Thymus (tissue), 14 donors: ENCODE measurements at places on chromosomes 5 and 9.
A peak's percentile ranks its signal among the peaks of the same experiment; 100 is the strongest.

- DNase-seq = peak; percentile 84
These were observed 2.5 kb downstream of the IL7R start for GRCh38 chr5:35859101-35859661.

- no peak for DNase-seq
These were observed 32.3 kb upstream of the ADAMTS2 start for GRCh38 chr5:179377421-179378115.

DNA sequence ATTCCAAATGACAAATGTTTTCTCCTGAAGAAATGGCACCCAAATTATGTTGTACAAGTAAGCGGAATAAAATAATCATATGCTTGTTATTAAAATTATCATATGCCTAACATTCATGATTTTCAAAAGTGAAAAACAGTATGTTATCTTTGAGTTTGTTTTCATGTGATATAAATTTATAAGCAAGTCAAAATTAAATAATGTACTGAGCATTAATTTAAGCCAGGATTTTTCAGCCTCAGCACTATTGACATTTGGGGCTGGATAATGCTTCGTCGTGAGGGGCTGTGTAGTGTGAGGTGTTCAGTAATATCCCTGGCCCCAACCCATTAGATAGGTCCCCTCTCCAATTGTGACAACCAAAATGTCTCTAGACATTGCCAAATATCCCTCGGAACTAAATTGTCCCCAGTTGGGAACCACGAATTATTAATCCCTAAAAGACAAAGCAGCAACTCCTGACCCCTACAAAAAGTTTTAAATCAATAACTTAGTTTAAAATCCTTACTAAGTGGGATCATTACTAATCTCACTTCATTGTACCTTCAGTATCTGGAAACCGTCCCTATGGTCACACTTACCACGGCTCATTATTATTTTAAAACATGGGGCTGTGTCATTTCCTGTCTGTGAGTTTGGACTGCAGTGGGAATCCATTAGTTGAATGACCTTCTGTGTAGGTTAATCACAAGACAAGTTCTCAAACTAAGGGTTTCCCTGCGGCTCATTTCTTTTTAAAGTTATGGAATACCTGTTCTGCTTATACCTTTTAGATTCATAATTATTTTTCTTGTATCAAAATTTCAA is 1.3 kb upstream of the NNT start:
- DNase-seq = no peak

DNA sequence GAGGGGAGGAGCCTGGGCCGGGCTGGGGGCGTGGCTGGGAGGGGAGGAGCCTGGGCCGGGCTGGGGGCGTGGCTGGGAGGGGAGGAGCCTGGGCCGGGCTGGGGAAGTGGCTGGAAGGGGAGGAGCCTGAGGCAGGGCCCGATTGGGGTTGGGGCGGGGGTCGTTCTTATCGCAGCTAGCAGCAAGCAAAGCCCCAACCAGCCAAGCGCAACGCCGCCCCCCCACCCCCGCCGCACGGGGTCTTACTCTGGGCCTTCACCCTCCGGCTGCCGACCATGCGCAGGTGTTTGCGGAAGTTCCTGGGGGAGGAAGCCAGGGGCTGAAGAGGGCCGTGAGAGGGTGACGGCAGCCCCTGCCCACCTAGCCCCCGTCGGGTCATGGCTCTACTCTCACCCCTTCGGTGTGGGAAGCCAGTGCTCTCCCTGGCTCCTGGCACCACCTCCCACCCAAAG is 5.0 kb downstream of the NSMF start:
- peak; percentile 44 for DNase-seq

DNA sequence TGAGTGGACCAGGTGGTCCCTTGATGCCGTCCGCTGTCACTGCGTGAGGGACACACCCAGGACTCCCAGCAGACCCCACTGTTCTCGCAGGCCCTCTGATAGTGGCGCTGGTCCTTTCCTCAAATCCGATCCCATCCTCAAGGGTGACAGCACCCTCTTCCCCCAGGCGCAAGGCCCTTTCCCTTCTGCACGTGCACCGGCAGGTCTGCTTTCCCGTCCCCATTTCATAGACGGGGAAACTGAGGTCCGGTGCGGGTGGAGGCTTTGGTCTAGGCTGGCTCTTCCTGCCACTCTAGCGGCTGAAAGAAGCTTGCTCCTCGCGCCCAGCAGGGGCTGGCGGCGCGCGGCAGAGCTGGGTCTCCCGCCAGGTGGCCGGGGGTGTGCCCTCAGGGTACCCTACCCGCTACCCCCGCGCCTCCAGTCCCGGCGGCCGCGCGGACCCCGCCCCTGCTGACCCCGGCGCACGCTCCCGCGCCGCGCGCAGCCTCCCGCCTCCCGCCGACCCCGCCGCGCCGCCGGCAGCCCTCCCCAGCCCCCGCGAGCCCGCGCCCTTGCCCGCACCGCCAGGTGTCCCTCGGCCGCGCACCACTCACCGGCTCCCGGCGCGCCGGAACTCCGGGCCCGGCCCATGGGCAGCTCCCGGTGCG is 453 bp downstream of the RASGEF1C start:
- DNase-seq = no peak

DNA sequence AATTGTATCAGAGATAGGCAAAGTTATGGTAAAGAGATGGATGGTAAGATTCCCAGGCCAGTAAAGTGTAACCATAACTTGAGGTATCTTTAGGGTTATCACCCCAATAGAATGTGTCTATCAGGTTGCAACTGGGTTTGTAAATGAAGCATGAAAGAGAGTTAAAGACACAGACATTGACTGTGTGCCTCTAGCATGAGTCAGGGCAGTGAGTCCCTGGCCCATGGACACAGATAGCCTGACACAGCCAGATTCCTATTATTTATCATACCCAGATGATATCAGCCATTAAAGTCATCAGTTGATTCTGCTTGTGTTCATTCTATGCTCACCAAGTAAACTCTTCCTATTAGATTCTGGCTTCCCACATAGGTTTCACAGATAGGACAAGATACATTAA is 33.5 kb upstream of the SNAPC3 start:
- DNase-seq = no peak

- DNase-seq = no peak
These were observed 1.0 kb downstream of the KLF4 start for GRCh38 chr9:107488375-107489143.

DNA sequence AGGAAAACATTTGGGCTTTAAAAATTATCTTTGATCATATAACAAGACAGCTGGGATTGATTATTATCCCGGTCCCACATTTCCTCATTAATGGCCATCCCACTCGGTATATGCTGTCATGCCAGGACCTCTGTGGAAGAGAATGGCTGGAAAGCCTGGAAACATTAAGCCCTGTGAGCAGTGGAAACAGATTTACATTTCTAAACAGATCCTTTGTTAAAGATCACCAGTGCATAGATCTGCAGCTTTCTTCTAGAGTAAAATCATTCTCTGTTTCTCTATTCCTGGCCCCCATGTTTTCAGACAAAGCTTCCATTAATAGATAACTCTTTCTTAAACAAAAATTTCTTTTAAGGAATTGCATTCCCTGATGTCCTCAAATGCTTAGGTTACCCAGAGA is 152.2 kb downstream of the CAVIN4 start:
- DNase-seq = no peak

DNA sequence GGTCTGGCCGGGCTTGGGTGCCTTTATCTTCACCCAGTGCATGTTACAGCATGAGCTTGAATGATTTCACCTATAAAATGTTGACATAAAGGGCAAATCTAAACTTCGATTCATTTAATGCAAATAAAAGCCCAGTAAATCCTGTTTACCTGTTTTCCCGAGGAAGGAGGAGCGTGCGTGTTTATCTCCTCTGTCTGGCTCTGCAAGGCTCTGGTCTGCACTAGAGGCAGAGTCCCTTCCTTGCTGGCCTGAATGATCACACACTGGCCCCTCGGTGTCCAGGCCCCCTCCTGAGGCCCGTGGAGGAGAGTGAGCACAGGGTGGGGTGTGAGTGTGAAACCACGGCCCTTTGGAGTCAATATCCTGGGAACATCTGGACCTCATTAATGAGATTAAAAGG is 125.1 kb upstream of the LHFPL2 start:
- DNase-seq = no peak

GRCh38 chr9:3332802-3333201 is 193.0 kb downstream of the RFX3 start:
- DNase-seq = no peak

- DNase-seq = no peak
These were observed 270.9 kb upstream of the IL12B start for GRCh38 chr5:159601216-159601615.

DNA sequence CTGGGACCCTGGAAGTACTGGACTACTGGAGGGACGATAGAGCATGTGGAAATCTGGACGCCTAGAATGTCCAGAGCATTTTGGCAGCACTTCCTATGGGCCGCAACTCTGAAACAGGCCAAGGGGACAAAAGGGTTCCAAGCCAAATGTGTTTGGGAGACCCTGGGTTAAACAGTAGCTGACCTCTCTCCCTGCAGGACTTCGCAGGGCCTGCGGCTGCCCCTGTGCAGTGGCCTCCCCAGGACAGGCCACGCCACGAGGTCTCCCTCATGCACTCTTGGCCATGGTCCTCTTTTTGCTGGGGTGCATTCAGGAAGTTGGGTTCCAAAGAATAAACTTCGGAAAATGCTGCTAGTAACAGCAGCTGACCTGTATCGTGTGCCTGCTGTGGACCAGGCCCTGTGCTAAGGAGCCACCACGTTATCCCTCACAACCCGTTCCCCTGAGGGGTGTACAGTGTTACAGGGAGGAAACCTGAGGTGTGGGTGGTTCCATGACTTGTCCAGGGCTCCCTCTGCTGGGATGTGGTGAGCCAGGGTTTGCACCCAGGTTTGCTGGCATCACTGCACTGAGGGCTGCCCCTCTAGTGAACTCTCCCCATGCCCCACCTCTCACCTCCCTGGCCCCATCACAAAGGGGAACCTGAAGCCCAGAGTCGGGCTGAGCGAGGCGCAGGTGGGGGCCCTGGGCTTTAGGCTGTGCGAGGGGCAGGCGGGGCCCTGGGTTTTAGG is 79.4 kb downstream of the AMBP start:
- no peak for DNase-seq

DNA sequence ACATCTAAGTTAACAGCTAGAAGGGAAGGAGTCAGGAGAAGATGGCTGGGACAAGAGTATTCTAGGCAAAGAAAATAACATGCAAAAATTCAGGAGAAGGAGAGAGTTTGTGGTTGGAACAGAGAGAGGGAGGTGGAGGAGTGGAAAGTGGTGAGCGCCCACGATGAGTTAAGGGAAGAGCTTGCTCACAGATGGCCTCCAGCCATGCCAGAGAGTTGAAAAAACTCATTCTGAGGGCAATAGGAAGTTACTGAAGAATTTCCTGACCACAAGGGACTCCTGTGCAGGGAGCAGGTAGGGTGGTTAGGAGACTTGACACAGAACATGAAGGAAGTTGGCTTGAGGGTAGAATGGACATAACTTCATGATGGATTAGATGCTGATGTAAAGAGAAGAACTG is 159.7 kb downstream of the DOCK2 start:
- DNase-seq = no peak

- no peak for DNase-seq
These were observed 11.6 kb upstream of the CEL start for GRCh38 chr9:133050142-133050541.

GRCh38 chr5:116075191-116075831 is 9.5 kb upstream of the COMMD10 start:
- DNase-seq = no peak

DNA sequence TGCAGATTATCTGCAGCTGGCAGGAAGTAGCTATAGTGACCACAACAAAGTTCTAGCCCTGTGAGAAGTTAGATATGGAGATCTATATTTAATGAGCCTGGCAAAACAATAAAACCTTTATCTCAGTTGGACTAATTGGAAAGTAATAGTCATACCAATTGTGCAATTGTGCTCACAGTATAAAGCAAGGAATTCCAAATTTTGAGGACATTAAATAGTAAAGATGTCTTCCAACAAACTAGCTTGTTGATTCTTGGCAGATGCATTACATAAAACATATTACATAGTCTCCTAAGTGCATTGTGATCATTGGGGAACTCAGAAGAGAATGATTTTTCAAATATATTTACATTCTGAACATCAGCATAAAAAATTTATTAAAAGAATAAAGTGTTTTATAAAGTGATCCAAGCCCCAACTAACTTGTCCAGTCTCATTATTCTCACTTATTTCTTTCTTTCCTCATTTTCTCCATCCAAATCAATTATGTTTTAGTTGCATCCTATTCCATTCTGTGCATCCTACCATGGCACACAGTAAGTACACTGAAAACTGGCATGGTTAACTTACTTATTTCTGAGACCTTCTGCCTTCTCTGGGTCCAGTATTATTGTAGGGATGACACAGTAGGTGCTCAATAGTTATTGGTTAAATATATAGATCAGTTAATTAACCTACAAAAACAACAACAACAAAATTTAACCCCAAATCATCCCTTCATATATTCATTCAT is 977.2 kb upstream of the NUDT12 start:
- DNase-seq = no peak

DNA sequence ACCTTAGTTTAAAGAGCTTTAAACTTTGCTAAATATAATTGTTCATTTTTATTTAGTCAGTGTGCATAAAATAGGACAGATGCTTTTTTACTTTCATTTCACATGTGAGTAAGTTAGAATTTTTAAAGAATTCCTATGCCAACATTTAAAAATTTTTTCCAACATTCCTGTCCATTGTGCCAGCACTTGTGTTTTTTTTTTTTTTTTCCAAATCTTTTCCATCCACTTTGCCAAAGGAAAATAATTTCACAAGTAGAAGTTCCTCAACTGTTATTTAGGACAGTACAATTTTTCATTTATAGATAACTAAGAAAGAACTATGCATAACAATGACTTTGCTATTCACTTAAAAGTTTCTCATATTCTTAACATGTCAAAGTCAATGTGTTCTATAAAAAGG is 189.5 kb downstream of the ADAMTS6 start:
- no peak for DNase-seq

- DNase-seq = no peak
These were observed 351.7 kb downstream of the ZNF608 start for GRCh38 chr5:124394700-124395245.

GRCh38 chr5:171031977-171032376 is 170.2 kb downstream of the RANBP17 start:
- no peak for DNase-seq

- no peak for DNase-seq
These were observed 83.4 kb downstream of the NDUFAF2 start for GRCh38 chr5:61028382-61028781.

DNA sequence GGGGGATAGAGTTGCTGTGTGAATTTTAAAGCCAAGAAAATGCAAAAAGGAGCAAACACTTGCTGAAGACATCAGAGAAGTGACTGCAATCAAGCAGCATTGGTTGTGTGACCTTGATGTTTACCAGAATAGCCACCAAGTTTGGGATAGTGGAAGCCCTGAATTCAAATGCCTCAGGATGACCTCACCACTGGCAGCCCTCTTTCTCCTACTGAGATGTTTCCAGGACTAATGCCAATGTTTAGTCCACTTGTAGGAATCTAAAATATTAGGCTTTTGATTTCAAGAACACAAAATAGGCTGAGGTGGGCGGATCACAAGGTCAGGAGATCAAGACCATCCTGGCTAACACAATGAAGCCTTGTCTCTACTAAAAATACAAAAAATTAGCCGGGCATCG is 112.2 kb upstream of the NUDT12 start:
- DNase-seq = no peak

GRCh38 chr5:142827934-142828576 is 57.9 kb downstream of the ARHGAP26 start:
- no peak for DNase-seq
